ENCODE measurements at places on chromosomes 7 and 10.
A peak's percentile ranks its signal among the peaks of the same experiment; 100 is the strongest.

- no peak for DNase-seq
Measured at GRCh38 chr7:738723-739454, 11.8 kb upstream of the PRKAR1B start.

DNA sequence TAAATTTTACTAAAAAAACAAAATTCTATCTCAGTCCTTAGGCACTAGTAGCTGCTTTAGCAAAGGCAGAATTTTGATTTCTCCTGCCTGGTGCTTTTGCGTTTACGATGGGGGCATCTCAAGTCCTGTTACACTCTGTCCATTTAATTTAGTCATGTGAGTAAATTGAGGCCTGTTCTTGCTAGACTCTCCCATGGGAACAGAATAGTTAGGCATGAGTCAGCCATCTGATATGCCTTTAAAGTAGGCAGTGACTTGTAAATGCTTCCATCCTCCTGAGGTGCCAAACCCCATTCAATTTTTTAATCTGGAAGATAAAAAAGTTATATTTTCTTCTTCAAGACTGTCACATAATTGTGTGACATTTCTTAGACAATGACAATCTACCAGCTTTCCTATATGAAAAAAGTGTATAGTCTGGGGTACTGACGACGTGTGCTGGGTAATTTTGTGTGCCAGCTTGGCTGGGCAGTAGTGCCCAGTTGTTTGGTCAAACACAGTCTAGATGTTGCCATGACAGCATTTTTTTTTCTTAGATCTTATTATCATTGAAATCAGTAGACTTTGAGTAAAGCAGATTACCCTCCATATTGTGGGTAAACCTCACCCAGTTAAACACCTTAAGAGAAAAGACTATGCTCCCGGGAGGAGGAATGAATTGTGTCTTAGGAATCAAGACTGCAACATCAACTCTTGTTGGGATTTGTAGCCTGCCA is 603.4 kb downstream of the SORCS1 start:
- no peak for DNase-seq

GRCh38 chr7:41559426-41559825 is 143.5 kb downstream of the INHBA start:
- DNase-seq = no peak

GRCh38 chr7:8063706-8064297 is 95.2 kb downstream of the GLCCI1 start:
- no peak for DNase-seq

DNA sequence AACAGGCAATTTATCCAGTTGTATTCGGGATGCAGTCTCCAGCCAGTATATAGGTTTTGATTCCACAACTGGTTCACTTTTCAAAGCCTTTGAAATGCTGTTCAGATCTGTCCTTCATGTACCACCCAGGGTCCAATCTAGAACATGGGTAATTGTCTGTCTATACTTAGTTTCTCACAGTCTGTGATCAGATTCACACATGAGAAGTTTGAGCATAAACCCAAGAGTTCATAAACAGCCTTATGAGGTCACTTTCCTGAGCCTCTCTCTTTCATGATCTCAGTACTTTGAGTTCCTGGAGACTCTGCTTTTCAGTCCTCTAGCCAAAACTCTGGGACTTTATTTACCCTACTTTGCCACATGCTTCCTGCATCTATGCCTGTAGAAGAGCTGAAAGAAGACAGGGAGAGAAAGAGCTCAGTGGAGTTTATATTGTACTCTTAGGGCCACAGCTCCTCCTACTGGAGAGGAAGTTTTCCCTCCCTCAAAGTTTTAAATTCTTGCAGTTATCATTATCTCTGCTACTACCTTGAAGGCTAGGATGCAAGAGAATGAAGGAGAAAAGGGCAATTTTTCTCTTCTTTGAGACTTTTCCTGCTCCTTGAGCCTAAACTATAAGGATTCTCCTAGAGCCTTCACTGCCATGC is 172.0 kb downstream of the ZEB1 start:
- no peak for DNase-seq

DNA sequence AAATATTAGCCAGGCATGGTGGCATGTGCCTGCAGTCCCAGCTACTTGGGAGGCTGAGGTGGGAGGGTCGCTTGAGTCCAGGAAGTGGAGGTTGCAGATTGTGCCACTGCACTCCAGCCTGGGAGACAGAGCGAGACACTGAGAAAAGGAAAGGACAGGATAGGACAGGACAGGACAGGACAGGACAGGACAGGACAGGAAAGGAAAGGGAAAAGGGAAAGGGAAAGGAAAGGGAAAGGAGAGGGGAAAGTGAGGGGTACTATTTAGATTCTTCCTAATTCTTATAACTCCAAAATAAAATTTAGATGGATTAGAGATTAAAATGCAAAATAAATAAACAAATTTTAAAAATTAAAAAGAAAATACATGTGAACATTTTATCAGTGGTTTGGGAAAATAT is 58.7 kb downstream of the PIK3AP1 start:
- no peak for DNase-seq

GRCh38 chr10:77474386-77474785 is 163.2 kb downstream of the KCNMA1 start:
- DNase-seq = no peak

- no peak for DNase-seq
Measured at GRCh38 chr10:99709480-99710229, 22.3 kb downstream of the COX15 start.

DNA sequence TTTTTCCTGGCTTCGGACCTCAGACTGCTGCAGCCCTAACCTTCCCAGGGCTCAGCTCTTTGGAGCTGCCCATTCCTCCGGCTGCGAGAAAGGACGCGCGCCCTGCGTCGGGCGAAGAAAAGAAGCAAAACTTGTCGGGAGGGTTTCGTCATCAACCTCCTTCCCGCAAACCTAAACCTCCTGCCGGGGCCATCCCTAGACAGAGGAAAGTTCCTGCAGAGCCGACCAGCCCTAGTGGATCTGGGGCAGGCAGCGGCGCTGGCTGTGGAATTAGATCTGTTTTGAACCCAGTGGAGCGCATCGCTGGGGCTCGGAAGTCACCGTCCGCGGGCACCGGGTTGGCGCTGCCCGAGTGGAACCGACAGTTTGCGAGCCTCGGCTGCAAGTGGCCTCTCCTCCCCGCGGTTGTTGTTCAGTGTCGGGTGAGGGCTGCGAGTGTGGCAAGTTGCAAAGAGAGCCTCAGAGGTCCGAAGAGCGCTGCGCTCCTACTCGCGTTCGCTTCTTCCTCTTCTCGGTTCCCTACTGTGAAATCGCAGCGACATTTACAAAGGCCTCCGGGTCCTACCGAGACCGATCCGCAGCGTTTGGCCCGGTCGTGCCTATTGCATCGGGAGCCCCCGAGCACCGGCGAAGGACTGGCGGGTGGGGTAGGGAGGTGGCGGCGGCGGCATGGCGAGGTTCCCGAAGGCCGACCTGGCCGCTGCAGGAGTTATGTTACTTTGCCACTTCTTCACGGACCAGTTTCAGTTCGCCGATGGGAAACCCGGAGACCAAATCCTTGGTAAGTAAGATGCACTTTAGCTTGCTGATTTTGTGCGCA is at the start of gene PLXDC2:
PLXDC2 (plus strand) TSS at position 22 of the 820 bp plus-strand sequence.
- DNase-seq = no peak

GRCh38 chr10:117320050-117320665 is 55.1 kb downstream of the PDZD8 start:
- DNase-seq = no peak

- no peak for DNase-seq
Measured at GRCh38 chr7:34059136-34059828, 153.9 kb downstream of the BMPER start.

- no peak for DNase-seq
Measured at GRCh38 chr10:89301232-89301631, 614 bp upstream of the IFIT2 start.

- no peak for DNase-seq
Measured at GRCh38 chr7:41268878-41269277, 434.0 kb downstream of the INHBA start.

- no peak for DNase-seq
Measured at GRCh38 chr10:77974396-77975074, 48.0 kb upstream of the DLG5 start.

DNA sequence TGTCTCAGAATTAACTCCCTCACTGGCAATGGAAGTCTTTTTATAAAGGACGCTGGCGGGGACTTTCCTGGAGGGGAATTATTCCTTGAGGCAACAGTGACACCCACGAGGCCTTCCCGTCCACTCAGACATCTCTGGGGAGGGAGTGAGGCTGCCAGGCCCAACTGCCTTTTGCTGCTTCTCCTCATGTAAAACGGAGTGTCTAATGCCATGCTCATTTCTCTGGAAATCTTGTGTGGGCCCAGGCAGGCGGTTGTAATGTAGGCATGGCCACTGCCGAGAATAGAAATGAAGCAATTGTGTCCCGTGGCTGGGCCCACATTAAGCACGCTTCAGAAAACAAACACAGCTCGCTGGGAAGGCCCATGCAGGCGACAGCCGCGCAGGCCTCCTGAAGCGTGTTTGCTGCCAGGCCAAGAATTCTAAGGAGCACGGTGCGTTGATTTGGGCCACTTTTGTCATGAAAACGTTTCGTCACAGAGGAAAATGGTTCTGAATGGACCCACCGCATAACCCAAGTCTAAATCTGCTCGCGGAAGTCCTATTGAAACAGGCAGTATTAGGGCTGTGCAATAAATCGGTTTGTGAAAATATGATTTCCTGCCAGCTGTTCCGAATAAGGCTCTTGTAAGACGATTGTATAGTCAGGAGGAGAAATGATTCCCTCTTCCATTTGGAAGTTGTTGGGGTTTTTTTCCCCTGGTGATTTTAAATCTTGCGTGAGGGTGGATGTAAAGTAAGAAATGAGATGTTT is 104.2 kb upstream of the CHST15 start:
- DNase-seq = no peak

- DNase-seq = no peak
Measured at GRCh38 chr10:133378251-133379096, 588 bp upstream of the PAOX start.

DNA sequence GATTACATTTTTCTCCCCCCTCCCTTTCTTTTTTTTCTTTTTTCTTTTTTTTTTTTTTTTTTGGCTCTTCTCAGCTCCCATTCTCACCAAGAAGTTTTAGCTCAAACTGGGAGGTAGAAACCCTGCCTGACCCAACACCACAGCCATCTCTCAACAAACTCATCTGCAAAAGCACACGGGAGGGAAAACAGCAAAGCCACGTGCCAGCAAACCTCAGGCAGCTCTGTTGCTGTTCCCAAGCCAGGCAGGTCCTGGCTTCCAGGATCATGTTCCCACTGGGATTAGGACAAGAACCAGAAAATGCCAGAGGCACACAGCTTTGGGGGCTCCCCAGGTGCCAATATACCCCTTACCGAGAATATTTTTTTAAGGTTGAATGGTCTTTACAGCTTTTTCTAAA is 56.7 kb downstream of the ITIH5 start:
- no peak for DNase-seq

DNA sequence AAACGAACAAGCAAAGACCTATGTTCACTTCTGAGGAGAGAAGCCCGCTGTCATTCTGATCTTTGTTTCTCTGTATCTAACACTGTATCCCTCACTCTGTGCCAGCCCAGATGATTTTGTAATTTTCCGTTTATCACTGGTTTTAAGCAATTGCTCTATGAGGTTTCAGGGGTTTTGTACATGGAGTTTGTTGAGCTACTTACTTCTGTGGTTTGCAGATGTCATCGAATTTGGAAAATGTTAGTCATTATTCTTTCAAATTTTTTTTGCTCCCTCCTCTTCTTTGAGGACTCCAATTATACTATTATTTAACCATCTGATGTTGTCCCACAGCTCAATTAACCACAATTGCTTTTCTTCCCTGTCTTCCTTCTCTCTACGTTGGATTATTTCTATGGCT is 650.9 kb upstream of the IGFBP3 start:
- DNase-seq = no peak

DNA sequence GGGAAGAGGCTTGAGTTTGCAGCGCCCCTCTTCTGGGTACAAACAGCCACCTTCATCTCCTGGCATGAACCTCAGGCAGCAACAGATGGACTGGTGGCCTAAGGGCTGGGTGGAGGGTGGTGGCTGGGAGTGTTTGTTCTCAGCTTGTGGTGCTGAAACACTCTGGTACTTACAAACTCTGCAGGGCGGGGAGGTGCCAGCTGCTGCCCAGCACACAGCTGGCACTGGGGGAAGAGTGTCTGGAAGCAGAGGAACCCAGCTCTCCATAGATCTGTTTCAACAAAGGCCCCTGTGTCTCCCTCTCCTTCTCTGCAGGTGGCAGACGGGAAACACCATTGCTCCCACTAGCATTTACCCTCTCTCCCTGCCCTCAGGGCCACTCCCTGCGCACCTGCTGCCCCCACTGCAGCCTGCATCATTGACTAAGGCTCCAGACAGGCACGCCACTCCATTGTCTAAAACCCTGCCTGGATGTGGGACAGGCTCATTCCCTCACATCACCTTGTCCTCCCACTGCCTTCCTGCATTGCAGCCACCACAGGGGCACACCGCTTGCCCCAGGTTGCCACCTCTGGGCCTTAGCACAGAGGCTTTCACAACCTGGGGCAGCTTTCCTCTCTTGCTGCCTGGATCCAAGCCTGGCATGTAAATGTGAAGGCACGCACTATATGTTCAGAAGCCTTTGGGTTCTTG is 6.5 kb downstream of the ARHGAP22 start:
- peak; percentile 30 for DNase-seq

- DNase-seq = no peak
Measured at GRCh38 chr7:111639934-111640333, 77.6 kb upstream of the IMMP2L start.

DNA sequence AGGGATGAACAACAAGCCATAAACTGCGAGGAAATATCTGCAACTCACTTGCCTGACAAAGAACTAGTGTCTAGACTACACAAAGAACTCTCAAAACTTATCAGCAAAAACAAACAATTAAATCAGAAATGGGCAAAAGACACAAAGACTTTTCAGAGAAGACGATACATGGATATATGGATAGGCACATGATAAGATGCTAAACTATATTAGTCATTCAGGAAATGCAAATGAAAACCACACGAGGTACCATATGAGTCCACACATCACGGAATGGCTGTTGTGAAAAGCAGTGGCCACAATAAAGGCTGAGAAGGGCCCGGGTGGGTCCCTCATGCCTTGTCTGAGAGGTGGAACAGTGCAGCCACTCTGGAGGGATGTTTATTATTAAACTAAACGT is 267.8 kb downstream of the WDR37 start:
- DNase-seq = no peak

DNA sequence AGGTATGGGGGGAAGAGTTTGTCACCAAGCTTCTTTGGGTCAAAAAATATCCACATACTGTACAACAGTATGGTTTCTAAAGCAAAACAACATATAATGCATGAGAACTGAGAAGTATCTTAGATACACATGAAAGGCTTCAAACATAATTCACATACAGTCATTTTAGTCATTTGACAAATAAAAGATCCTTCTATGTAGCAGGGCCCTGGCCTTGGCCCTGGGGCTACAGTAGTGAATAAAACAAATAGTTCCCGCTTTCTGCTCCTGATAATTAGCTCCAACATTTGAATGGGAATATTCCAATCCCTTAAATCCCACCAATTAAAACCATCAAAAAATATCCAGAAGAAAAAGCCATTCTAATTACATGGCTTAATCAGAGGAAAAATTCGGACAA is 51.3 kb downstream of the MALSU1 start:
- no peak for DNase-seq

- DNase-seq = no peak
Measured at GRCh38 chr10:50896721-50897120, 11.3 kb upstream of the A1CF start.
